ENCODE measurements at places on chromosomes 12 and 14.

GRCh38 chr14:92794547-92794941 lies 439 bp downstream of the GOLGA5 start:
- DNase-seq: peak; percentile 39

DNA sequence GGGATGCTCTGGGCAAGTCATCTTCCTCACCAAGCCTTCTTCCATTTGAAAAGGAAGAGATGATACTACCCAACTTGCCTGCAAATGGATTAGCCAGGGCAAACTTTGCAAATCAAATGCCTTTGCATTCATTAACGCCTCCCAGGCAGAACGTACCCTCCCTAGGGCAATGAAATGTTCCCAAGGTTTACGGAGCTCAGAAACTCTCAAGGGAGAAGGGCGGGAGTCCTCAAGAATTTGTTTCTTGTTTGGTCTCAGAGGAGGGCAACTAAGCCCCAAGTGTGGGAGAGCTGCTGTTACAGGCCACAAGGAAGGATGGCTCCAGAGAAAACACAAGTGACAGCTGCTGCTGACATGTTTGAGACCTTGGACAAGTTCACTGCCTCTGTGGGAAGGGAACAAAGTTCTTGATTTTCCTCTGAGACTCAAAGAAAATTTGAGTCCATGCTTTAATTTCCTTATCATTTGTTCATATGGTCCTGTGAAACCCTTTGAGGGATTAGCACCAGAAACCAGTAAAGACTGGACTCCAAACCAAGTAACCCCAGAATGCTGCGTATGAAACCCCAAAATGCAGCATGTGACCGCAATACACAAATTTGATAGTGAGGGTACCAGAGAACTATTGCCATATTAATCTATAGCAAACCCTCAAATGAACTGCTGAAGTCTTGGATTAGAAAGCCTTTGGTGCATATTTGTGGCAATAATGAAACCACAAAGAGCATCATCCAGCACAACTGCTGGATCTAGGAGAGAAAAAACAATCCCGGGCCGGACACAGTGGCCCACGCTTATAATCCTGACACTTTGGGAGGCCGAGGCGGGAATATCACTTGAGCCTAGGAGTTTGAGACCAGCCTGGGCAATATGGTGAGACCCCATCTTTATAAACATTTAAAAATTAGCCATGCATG lies 22.9 kb downstream of the SPTB start:
- no peak for DNase-seq

- no peak for DNase-seq
These were observed 46.2 kb downstream of the AACS start for GRCh38 chr12:125111403-125111802.

GRCh38 chr14:98341211-98341610 lies 930.8 kb downstream of the BCL11B start:
- DNase-seq: peak; percentile 67

DNA sequence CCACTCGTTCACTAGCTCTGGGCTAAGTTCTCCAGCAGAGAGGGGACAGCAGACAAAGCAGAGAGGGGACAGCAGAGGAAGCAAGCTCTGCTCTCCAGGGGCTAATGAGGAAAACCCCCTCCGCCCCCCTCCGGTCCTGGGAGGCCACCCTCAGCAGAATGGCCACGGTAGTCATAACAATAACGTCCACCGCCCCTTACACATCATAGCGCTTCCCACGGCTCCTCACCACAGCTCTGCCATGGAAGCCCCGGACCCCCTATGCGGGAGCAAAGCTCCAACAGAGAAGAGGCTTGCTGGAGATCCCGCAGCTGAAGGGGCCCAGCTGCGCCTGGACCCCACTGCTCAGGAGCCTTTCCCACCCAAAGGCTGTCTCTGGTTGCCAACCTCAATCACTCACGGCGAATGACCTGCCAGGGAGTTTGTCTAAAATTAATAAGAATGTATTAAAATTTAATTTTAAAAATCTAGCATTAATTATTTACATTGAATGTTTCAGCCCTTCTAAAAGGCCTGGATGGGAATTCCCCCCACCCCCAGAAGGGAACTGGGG lies 17.4 kb downstream of the BEGAIN start:
- no peak for DNase-seq

- no peak for DNase-seq
These were observed 225.2 kb downstream of the KTN1 start for GRCh38 chr14:55805250-55805649.

GRCh38 chr12:103632554-103633216 lies 45.6 kb downstream of the STAB2 start:
- no peak for DNase-seq

DNA sequence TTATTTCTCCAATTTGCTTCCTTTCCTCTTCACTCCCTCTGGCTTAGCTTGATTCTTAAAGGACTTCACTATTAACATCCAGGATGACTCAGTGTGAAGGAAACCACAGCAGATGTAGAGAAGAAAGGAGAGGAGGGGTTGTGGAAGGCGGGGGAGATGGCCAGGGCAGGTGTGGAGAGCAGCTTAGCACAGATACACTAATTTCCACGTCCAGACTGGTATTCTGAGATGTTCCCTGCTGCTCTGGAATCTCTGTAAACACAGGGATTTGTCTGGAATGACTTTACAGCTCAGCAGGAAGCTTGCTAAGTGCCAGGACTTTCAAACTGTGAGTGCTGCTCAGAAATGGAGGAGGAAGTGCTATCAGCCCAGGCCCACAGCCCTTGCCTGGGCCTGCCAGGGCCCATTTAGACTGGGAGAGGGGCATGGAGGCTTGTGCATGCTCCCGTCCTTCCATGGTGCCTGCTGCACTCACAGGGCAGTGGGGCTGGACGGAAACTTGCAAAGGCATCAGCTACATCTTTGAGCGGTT lies 202.5 kb upstream of the DDHD1 start:
- peak; percentile 82 for DNase-seq

GRCh38 chr12:93689076-93689834 lies 12.1 kb downstream of the CRADD start:
- DNase-seq: no peak

GRCh38 chr14:50678163-50678562 lies 10.1 kb upstream of the SAV1 start:
- DNase-seq: no peak

GRCh38 chr12:97063292-97063935 lies 156.4 kb downstream of the NEDD1 start:
- peak; percentile 31 for DNase-seq

- no peak for DNase-seq
These were observed 8.6 kb downstream of the EVL start for GRCh38 chr14:100073576-100074430.

- no peak for DNase-seq
These were observed 188.5 kb downstream of the ALX1 start for GRCh38 chr12:85468356-85469157.

DNA sequence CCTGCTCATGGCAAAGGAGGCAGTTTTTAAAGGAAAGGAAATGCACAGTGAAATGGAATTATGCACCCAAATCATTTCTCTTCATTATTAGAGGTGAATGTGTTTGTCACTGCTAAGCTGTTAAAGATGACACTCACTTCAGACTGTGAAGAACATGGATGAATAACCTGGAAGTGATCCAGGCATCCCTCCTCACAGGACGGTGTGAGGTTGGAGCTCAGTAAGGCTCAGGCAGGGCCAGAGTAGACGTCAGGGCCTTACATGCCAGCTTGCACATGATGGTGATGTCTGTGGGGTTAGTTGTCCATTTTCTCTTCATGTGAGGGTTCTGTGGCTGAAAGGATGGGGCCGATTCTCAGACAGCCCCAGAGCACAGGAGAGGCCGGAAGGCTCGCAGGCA lies 273.1 kb downstream of the PCNX1 start:
- no peak for DNase-seq
